ENCODE measurements at places on chromosomes 1 and 21. TPM values are rescaled to one million over a fixed set of nuclear protein-coding genes. Genes with fewer than 3 reads are reported as not detected.
A peak's percentile ranks its signal among the peaks of the same experiment; 100 is the strongest.

OR2T33 gene
- total RNA-seq: not detected

- no peak for DNase-seq
Measured at GRCh38 chr1:167093846-167094516, at the start of gene STYXL2. Gene STYXL2 (plus strand): TSS chr1:167094075. CDS start chr1:167094850, 775 bp downstream.

DNA sequence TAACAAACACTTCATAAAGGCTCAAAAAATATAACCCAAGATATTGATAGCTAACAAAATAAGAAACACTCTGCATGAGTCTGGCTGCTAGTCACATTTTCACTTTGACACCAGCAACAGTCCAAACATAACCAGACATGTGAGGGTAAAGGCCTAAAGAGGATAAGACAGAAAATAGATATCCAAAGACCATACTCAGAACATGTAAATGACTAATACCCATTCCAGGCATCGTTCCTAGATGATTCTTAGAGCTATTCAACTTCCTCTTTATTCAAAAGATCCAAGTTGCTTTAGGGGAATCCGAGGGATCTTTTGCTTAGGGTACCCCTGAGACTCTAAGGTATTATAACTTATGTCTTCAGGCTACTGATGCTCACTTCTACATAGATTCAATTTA, 5.1 kb downstream of the COL24A1 start:
- DNase-seq: peak; percentile 82

DNA sequence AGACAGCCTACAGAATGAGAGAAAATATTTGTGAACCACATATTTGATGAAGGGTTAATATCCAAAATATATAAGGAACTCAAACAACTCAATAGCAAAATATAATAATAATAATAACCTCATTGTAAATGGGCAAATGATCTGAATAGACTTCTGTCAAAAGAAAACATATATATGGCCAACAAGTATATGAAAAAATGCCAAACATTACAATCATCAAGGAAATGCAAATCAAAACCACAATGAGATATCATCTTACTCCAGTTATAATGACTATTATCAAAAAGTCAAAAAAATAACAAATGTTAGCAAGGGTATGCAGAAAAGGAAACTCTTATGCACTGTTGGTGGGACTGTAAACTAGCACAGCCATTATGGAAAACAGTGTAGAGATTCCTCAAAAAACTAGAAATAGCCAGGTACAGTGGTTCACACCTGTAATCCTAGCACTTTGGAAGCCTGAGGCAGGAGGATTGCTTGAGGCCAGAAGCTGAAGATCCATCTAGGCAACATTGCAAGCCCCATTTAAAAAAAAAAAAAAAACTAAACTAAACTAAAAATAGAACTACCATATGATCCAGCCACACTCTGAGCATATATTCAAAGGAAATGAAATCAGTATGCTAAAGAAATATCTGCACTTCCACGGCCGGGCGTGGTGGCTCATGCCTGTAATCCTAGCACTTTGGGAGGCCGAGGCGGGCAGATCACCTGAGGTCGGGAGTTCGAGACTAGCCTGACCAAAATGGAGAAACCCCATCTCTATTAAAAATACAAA, 17.3 kb upstream of the TRIM67 start:
- no peak for DNase-seq

TTC39A gene
- total RNA-seq: 0.72 TPM

SPOCD1 gene
- total RNA-seq: 42.2 TPM

GBP3 gene
- 50.0 TPM for total RNA-seq

KCNJ9 gene
- total RNA-seq: not detected

DNA sequence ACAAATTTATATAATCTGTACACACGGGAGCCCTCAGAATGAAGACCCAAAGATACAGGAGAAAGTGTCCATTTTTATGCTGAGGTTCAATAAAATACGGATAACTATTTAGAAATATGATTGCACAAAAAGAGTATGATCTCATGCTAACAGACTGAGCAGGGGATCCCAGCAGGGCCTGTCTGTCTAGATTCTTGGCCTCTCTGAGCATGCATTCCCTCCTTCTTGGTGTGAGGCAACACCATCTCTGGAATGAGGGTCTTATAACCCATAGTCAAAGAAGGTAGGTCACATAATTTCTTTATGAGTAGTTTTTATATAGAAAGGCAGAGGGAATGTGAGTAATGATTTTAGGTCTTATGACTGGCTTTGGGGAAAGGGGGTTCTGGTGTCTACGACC, 5.4 kb downstream of the PRMT6 start:
- no peak for DNase-seq

TLR5 gene
- under 0.01 TPM for total RNA-seq

NEGR1 gene
- total RNA-seq: 13.1 TPM

GRCh38 chr1:167440776-167441175, 77.6 kb downstream of the CD247 start:
- no peak for DNase-seq

DNA sequence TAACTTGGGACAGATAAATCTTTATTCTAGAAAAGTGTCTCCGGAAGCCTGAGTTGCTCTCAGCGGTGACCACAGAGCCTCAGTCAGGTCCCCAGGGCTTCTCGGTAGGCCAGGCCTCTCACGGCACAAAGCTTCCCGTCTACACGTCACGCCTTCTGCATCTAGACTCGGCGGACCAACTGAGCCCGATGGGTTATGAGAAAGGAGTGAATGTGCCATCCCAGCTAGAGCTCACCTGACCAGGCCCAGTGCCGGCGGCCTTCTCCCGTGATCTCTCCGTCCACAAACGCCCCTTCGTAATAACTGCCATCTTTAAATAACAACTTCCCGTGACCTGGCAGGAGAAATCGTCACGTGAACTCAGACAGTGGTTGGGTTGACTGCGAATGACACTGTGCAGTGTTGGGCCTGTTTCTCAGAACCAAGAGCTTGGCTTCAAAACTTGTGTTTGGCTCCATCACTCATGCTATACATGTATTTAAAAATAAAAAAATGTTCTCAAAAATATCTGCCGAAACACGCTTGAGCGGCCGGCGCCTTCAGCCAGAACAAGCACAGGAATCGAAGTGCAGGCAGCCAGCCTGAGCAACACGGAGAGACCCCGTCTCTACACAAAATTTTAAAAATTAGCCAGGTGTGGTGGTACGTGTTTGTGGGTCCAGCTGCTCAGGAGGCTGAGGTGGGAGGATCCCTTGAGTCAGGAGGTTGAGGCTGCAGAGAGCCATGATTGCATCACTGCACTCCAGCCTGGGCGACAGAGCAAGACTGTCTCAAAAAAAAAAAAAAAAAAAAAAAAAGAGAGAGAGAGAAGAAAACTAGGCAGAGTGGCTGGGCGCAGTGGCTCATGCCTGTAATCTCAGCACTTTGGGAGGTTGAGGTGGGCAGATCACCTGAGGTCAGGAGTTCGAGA, 3.1 kb downstream of the MORN1 start:
- DNase-seq: no peak

DNA sequence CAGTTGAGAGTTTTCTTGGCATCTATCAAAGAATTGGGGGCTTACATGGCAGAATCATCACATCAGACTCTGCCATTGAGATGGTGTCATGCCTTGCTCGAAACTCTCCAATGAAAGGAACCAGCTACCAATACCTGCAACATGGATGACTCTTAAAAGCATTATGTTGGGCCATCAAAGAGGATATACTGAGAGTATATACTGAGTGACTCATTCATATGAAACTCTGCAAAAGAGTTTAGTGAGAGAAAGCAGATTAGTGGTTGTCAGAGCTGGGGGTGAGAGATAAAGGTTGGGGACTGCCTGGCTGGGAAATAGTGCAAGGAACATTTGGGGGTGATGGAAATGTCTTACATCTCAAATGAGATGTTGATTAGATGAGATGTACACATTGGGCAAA, 14.7 kb upstream of the HMGB4 start:
- no peak for DNase-seq

DNA sequence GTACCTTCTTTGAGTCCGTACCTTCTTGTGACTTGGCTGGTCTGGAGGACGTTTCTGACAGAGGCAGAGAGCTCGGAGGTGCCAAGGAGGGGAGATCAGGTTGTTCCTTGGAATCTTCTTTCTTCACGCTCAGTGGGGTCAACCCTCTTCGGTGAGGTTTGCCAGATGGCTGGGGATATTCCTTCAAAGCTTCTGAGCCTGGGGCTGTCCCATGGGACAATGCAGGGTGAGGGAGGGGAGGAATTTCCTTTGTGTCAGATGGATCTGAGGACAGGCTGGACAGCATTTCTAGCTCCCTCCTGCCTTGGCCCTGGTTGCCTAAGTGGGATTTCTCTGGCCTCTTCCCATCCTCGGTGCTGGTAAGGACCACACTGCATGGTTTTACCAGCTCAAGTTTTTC, 95.5 kb upstream of the EDN2 start:
- no peak for DNase-seq

GRCh38 chr21:43664358-43664757, 5.0 kb downstream of the RRP1B start:
- no peak for DNase-seq

GRCh38 chr1:180230416-180230790, 339 bp downstream of the LHX4 start:
- DNase-seq: no peak

DNA sequence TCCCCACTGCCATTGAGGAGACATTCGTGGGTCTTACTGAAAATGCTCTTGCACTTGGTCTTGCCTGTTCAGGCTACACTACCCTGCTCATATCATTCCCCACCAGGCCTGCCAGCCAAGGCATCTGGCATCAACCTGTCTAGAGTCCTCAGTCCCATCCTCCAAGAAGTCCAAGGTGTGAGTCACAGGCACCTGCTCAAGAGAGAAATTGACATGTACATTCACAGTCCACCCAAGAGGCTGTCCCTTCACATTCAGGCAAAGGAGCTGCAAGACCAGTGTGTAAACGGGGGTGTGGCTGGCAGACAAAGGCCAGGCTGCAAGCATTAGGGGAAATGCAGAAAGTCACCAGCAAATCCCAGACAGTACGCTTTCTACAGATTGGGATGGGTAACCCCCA, 13.1 kb upstream of the PLA2G2C start:
- DNase-seq: no peak

CD2 gene
- not detected for total RNA-seq

NES gene
- total RNA-seq: 46.1 TPM

IL23R gene
- not detected for total RNA-seq

Measured in IMR-90 (cell line).